ENCODE measurements at places on chromosomes 5 and 9.

GRCh38 chr9:137030006-137030405 is 1.9 kb downstream of the FUT7 start:
- no peak for DNase-seq

DNA sequence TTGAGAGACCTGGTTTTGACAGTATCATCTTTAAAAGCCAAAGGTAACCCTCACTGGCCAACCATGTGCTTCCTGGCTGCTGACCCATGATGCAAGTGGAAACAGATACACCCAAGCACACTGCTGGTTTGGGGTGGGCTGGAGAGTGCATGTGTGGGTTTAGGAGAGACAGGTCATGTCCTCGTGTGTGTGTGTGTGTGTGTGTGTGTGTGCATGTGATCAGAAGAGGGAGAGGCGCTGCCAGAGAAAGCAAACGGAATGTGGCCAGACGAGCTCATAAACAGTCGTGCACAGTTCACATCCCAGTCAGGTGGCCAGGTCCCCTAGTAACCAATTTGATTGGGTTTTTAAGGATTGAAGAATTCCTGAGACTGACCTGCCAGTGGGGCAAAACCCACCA is 112.8 kb upstream of the ICE1 start:
- DNase-seq = no peak

DNA sequence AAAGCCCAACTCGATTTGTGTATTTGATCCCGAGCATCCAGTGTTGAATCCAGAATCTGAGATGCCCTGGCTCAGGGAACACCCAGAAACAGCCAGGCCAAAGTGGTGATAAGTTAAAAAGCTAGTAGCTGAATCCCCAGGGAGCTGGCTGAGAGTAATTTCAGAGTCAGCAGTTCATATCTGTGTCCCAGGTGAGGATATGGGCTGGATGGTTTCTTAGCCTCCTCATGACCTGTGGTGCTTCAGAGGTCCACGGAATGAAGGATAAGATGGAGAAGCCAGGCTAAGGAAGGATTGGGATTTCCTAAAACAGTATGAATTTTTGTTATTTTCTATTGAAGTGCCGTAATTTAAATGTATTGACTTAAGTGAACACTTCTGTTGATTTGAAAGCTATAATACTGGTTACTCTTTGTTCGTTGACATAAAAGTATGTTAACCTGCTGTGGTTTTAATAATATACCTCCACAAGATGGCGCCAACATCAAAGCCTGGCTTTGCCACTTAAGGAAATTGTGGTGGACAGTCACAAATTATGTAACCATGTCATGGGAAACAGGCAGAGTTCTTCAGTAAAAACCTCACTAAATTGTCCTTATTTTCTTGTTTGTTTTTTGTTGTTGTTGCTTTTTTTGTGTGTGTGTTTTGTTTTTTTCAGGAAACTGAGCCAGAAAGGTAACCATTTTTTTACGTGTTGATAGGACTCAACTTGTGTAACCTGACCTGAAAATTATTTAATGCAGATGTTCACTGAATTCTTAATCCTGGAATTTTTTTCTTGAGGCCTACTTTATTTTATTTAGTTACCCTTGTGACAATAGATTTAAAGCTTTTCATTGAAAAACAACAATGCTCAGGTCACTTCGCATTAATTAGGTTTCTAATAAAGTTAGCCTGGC is 11.4 kb downstream of the MTAP start:
- DNase-seq = peak; percentile 27

DNA sequence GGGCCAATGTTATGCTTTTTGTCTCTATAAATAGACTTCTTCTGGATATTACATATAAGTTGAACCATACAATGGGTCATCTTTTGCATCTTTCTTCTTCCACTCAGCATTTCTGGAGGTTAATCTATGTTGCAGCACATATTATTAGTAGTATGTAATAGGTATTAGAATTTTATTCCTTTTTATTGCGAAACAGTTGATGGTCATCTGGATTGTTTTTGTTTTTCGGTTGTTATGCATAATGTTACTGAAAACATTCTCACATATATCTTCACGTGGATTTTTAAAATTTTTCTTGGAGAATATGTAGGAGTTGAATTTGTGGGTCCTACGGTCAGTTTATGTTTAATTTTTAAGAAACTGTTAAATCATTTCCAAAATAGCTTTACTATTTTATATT is 466.8 kb downstream of the SLCO4C1 start:
- no peak for DNase-seq

GRCh38 chr9:131656356-131657036 is 83.4 kb downstream of the RAPGEF1 start:
- no peak for DNase-seq

- DNase-seq = no peak
Measured at GRCh38 chr9:96169484-96169883, 132.5 kb downstream of the HSD17B3 start.

GRCh38 chr5:87408204-87408603 is 4.5 kb downstream of the CCNH start:
- no peak for DNase-seq

GRCh38 chr9:29068461-29068860 is 1495.2 kb upstream of the C9orf72 start:
- DNase-seq = no peak

- no peak for DNase-seq
Measured at GRCh38 chr5:118698774-118699173, 289.6 kb downstream of the DTWD2 start.

DNA sequence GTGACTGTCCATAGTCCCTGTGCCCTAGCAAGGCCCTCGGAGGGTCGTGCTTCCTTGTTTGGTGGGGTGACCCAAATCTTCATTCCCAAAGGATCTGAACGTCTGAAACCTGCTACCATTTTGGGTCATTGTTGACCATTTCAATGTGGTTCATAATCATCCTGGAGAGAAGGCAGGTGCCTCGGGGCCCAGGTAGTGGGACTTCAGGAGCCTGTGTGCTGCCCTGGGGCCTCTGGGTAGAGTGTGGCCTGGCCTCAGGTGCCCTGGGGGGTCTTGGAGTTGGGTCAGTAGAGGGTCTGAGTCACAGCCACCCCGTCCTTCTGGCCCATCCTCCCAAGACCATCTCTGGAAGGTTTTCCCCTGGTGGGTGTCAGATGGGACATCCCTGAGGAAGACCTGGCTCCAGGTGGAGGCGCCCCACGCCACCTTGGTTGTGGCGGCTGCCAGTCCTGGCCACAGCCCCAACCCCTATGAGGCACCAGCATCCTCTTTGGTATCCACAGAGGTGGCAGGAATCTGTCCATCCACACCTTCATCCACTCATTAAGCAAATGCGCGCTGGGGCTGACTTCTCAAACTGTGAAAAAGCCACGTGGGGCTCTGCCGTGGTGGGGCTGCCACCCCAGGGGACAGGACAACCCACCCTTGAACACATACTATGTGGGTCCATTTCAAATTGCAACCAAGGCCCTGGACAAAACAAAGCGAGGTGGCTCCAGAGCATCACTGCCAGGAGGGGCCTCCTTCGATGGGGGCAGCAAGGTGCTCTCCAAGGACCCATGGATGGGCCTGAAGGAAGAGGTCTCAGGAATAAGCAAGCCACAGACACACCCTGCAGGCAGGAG is 41.6 kb upstream of the FCN1 start:
- no peak for DNase-seq

DNA sequence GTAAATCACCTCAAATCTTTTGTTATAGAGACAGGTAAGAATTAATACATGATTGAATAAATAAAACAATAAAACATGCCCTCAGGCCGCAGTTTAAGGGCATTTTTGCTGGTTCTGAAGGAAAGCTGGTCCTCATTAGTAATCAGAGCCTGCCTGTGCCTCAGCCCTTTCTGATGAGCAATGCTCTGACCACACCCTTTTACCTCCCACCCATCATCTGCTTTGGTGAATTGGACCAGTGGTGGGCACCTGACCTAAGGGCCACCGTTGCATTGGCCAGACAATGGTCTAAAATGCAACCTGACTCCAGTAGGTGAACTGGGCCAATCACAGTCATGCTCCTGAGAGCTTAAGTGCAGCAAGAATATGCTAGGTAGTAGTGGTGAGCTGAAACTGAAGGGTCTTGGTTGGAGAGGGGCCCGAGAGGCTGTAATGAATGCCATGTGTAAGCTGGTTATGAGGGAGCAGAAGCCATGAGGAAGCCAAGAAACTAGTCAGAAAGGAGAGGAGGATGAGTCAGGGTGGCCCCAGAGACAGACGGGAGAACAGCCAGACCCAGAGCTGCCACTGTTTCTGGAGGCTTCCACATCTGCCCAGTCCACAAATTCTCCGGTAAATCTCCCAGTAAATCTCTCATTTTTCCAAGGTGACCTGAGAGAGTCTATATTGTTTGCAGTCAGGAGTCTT is 45.5 kb upstream of the ZSWIM6 start:
- no peak for DNase-seq

DNA sequence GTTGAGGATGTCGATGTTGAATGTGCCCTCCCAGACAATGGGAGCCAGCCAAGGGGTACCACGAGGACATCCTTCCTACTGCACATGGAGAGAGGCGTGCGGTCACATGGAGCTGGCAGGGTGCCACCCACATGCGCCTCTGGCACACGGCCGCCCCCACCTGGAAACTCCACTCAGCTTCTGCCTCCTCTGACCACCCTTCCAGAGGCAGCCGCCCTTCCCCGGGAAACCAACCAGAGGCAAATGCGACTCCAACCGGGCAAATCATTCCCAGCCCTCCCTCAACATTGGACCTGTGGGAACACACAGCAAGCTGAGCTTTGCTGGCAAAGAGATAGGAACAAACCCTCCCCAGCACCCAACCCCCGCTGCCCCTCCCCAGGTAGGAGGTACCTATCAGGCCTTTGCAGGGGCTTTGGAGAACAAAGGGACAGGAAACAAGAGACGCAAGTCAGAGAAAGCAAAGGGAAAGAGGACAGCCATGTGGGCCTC is 17.5 kb downstream of the ABO start:
- no peak for DNase-seq

- DNase-seq = no peak
Measured at GRCh38 chr5:100647461-100648230, 112.5 kb downstream of the FAM174A start.

- DNase-seq = no peak
Measured at GRCh38 chr5:161400583-161400982, 145.9 kb downstream of the GABRB2 start.

- DNase-seq = no peak
Measured at GRCh38 chr5:111699976-111700375, 57.0 kb downstream of the NREP start.

DNA sequence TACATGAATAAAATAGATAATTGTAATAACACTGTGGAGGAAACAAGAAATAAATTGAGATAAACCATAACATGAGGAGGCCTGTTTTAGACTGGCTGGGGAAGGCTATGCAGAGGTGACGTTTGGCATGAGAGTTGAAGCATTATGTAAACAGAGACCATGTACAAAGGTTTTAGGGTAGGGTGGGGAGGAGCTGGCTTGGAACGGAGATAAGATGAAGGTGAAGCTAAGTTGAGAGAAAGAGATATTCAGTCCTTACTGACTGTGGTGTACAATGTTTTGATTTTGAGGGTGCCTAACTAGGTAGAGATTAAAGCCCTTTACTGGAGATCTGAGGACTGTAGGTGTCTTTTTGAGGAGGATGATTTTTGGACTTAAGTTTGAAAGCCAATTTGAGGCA is 17.8 kb downstream of the MAN2A1 start:
- no peak for DNase-seq

- DNase-seq = no peak
Measured at GRCh38 chr5:53733853-53734252, 173.4 kb downstream of the NDUFS4 start.

DNA sequence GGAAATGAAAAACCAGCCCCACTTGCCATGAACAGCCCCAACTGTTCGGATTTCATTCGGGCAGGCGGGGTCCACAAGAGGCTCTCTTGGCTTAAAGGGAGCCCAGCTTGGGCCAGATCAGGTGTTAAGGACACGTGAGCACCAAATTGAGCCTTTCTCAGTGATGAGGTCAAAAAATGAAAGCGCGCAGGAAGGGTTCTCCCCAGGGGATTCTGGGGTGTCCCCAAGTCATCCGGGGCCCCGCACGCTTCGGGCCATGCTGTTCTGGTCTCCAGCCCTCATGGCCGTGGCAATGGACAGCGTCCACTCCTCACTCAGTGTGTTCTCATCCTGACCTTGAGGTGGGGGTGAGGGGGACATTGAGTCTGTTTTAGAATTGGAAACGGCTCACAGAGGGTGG is 10.9 kb downstream of the AK1 start:
- DNase-seq = no peak

DNA sequence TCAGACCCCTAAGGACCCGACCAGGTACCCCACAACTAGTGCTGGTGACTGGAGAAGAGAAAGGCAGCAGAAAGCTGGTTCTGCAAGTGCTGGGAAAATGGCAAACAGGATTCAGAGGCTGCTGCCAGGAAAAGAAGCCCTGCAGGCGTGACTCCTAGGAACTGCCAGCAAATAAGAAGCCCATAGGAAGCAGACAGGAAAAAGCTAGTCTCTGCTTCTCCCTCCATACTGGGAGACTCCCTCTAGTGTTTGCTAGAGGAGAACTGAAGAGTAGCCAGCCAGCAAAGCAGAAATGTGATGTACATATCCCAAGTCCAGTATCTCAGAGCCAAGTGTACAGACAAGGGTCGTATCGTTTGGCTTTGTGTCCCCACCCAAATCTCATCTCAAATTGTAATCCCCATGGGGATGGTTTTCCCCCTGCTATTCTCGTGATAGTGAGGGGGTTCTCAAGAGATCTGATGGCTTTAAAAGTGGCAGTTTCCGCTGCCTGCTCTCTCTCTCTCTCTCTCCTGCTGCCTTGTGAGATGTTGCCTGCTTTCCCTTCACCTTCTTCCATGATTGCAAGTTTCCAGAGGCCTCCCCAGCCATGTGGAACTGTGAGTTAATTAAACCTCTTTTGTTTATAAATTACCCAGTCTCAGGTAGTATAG is 38.1 kb upstream of the TUSC1 start:
- DNase-seq = no peak

DNA sequence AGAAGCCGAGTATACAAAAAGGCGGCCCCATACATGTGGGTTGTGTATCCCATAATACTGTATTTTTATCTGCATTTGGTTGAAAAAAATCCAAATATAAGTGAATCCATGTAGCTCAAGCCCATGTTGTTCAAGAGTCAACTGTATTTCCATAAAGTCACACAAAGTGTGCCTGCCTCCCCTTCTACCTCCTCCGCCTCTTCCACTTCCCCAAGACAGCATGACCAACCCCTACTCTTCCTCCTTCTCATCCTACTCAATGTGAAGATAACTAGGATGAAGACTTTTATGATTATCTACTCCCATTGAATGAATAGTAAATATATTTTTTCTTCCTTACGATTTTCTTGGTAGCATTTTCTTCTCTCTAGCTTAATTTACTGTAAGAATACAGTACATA is 92.7 kb downstream of the RFX3 start:
- no peak for DNase-seq

- DNase-seq = no peak
Measured at GRCh38 chr5:101393795-101394450, 490.8 kb upstream of the ST8SIA4 start.

GRCh38 chr5:94870511-94871183 is 252.2 kb downstream of the SLF1 start:
- no peak for DNase-seq

DNA sequence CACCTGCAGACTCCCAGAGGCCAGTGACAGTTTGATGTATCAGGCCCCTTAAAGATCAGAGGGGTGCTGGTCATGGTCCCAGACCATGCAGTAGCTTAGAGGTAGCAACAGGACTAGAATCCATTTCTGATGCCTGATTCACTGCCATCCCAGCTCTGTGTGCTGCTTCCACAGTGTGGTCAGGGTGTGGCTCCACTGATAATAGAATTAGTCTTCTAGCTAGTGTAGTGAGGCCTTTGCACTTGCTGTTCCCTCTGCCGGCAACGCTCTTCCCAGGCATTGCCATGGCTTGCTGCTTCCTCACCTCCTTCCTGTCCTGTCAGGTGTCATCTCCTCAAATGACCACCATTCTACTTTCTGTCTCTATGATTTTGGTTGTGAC is 15.8 kb downstream of the PPARGC1B start:
- DNase-seq = no peak
